ENCODE measurements at places on chromosomes 3 and 15.

DNA sequence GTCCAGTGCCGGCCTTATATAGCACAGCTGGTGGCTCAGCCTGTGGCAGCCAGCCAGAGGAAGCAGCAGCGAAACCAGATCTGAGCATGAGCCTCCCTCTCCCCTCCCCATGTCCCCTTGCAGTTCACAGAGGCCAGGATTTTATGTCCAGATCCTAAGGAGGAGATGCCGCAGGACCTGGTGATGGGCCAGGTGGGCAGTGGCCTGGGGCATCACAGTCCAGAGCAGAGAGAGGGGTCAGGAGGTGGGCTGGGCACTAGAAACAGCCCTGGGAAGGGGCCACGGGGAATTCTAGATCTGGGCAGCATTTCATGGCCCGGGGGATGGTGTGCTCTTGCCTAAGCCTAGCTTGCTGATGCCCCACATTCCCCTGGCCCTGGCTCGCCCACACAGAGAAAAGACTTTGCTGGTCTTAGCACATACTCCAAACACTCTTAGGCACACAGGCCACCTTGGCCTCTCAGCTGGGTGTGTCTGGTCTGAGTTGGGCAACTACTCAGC lies 259 bp upstream of the CILP start:
- DNase-seq = no peak

GRCh38 chr3:182692021-182692420 lies 101.3 kb upstream of the ATP11B start:
- no peak for DNase-seq

- DNase-seq = peak; percentile 88
Observed at GRCh38 chr3:24254649-24255048, 240.0 kb downstream of the THRB start.

DNA sequence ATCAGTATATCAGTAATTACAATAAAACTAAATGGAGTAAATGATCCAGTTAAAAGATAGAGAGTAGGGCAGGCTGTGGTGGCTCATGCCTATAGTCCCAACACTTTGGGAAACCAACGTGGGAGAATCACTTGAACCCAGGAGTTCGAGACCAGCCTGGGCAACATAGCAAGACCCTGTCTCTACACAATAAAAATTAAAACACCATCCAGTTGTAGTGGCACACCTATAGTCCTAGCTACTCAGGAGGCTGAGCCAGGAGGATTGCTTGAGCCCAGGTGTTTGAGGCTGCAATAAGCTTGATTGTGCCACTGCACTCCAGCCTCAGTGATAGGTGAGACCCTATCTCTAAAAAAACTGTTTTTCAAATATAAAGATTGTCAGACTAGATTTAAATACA lies 5.9 kb upstream of the KCNMB3 start:
- no peak for DNase-seq

DNA sequence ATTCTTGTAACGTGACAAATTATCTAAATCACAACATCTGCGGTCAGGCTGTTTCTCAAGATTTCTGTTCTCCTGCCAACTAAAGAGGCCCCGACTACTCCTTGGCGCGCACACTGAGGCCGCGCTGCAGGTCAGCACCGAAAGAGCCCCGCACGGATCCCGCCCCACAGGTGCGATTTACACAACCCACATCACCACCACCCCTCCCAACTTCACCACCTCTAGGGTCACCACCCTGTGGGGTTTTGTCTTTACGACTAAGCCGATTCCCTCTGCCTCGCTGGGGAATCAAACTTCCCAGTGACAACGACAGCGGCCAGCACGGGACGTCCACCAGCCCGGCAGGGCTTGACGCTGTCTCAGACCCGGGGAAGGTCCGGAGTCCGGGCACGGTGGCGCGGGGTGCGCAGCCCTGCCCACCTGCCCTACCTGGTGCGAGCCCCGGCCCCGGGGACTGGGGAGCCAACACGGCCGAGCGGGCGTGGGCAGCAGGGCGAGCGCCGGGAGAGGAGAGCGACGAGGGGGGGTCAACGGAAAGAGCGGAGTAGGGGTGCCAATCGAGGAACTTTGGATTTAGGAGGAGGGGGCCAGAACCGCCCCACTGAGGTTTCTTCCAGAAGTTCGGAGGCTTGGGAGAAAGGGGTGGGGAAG lies 764 bp downstream of the UACA start:
- DNase-seq = peak; percentile 87

- no peak for DNase-seq
Observed at GRCh38 chr3:188026191-188026968, 127.6 kb upstream of the LPP start.

GRCh38 chr3:20160230-20160629 lies 25.8 kb downstream of the SGO1 start:
- no peak for DNase-seq

DNA sequence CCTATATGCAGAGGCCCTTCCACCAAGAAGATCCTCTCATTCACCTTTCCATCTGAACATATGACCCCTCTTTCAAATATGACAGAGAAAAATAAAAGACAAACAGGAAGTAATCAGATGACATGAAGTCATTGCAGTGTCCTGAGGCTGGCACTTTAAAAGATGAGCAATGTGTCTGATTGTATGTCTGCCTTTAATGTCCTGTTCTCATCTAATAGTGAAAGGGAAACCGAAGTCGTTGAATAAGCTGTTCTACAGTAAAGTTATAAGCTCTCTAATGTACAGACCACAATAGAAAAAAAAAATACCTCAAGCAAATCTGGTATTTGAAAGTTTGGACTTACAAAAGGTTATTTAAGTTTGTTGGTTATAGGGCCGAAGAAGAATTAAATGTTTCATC lies 243.0 kb downstream of the CLSTN2 start:
- DNase-seq = no peak

DNA sequence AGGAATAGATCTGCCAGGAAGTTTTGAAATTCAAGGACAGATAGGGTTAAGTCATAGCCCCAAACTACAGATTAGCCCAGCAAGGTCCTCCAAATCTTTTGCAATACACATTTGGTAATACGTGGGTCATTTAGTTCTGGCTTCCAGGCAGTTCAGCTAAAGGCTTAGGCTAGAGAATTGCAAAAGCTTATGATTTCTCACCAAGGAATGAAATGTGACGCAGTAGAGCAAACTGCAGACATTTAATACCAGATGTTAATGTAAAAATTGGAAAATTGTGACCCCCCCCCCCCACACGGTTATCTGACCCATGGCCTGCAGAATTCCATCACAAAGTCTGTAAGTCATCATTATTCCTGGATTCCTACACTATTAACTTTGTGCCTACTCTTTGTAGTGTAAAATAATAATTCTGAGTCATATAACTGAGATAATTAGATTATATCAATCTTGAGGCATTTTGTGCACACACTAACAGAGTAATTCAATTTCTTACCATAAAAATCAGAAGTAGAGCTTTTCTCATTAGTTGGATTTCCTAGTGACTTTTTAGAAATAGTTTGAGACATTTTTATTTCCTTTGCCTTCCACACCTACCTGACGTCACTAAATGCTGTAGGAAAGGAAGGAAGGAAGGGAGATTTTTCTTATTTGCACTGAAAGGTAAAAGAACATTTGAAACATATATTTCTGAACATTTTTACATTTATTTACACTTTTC lies 235.2 kb downstream of the DTWD1 start:
- DNase-seq = peak; percentile 64

- no peak for DNase-seq
Observed at GRCh38 chr3:171525437-171525836, 65.2 kb upstream of the TNIK start.

GRCh38 chr3:72969766-72970165 lies 26.8 kb upstream of the PPP4R2 start:
- no peak for DNase-seq

DNA sequence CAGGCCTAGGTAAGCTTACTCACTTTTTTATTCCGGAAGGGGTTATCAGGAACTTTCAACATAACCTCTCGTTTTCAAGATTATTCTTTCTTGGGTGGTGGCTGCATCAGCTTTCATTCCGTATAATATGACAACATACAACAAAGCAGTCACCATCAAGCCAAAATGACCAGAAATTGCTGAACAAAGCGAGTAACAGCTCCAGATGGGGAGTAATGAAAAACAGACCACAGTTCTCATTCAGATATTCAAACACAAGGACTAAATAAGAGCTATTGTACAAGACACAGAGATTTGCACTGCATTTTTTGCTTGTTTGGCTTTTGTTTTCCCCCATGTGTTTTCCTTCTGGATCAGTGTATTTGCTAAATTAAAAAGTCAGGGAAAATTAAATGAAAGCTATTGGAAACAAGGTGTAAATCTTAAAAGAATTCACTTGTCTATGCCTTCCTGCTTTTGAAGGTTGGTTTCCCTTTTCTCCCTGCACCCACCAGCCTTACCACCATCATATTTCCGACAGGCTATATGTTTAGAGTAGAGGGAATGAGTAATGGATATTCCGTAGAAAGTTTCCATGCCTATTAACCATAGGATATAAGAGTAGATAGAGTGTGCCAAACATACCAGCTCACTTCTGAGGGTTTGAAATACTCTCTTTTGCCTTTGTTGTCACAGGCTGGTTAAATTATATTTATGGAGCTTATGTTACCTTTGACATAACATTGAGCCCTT lies 213.6 kb downstream of the RBMS3 start:
- DNase-seq = no peak

- DNase-seq = peak; percentile 72
Observed at GRCh38 chr3:111936967-111937366, 41.9 kb upstream of the ABHD10 start.

DNA sequence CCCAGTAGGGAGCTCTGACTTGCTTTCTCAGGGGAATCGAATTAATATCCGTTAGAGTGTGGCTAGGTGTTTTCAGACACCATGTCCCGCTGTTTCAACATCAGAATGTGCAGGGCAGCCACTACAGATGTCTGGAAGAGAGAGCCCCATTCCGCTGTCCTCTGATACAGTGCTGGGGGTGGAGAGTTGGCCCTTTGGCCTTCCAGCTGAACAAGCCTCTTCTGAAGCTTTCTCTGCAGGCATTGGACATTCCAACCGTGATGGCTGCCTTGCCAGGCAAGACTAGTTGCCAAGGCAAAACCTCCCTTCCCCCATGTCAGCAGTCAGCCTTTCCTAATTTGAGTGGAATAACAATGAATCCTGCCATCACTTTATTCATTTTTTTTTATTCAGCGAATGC lies 1.5 kb downstream of the FAH start:
- no peak for DNase-seq

DNA sequence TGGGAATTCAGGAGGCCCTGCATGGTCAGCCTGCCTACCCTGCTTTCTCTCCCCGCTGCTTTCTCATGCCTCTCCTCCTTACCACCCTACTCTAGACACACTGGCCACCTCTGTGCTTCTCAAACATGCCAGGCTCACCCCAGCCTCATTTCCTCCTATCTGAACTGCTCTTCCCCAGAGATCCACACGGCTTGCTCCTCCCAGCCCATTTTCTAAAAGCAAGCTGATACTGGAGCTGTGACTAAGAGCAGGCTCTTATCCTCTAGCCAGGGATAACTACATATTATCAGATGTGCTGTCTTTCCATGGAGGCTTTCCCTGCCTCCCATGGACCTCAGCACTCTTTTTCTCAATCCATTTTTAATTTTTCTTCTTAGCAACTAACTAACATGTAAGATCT lies 85.9 kb downstream of the BOC start:
- no peak for DNase-seq

DNA sequence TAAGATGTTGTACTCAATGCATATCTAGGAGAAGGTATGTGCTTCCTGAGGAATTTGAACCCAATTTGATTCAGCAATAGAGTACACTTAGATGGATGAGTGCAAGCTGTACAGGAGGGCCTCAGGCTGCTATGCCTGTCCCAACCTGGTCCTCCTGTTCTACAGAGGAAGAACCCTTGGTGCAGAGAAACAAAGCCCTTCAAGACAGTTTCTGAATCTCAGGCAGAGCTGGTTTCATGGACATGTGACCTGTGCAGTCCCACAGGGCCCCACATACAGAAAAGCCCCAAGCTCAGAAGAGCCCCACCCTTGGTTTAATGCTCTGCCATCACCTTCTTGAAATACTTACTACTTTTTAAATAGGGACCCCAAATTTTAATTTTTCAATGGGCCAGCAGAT lies 15.3 kb downstream of the FOXP1 start:
- DNase-seq = no peak

DNA sequence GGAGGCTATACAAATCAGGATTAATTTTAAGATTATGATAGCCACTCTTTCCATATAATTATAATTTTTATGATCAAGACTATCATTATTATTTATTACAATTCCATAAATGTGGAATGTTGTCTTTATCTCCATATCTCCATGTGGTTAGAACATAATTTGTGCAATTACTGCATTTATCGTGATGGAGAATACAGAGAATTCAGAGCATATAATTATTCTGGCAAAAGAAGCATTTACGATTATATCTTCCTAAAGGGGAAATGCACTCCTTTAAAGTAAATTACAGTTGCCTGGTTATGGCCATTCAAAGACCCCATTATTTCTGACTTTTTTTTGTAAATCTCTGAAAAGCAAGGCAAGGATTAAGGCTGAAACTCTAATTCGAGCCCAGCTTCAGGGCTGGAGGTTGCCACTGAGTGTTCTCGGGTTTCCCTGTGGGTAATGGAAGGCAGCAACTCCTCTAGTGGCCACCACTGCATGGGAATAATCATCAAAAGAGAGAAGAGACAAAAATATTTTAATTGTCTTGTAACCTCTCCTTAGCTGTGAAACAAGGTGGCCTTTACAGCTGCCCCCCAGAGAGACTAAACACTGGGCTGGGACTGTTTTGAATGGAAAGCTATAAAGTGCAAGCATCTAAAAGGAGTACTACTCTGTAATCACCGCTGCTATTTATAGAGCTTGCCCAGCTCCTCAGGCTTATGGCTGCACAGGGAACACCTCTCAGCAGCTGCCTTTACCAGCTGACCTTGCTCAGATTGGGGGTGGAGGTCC lies 59.8 kb upstream of the PRTG start:
- DNase-seq = no peak

- DNase-seq = no peak
Observed at GRCh38 chr3:53823026-53823955, 22.9 kb downstream of the CHDH start.

DNA sequence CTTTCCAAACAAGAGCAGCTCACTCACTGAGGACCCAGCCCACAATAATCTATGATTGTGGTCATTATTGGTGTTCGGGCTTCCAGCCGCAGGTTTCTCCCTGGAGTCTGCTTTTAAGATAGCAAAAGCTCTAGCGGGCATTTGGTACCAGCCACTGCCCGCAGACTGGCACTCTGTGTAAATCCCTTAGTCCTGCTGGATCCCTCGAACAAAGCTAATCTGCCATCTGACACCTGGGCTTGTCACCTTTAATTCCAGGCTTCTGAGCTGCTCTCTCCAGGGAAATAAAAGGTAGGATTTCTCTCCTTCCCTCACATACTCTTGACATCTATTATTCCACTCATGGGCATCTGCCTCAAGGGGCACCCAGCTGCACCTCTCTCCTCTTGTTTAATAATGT lies 158.7 kb downstream of the PDCD6IP start:
- DNase-seq = no peak

GRCh38 chr3:33111581-33111980 lies 2.2 kb upstream of the CRTAP start:
- no peak for DNase-seq

DNA sequence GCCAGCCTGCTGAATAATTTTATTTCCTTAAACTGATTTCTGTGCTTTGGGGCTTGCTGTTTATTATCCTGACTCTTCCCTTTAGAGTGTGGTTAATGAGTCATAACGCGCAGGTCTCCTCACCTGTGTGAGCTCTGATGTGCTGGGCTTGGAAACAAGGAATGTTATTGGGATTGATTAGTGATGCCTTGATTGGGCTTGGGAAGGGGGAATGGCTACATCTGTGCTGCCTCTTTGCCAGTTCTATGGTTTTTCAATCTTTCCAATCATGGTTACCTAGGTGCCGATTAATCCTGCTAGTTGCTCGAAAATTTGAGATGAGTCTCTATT lies 161.0 kb downstream of the THSD4 start:
- no peak for DNase-seq
